ENCODE measurements at places on chromosomes 11 and 22.

DNA sequence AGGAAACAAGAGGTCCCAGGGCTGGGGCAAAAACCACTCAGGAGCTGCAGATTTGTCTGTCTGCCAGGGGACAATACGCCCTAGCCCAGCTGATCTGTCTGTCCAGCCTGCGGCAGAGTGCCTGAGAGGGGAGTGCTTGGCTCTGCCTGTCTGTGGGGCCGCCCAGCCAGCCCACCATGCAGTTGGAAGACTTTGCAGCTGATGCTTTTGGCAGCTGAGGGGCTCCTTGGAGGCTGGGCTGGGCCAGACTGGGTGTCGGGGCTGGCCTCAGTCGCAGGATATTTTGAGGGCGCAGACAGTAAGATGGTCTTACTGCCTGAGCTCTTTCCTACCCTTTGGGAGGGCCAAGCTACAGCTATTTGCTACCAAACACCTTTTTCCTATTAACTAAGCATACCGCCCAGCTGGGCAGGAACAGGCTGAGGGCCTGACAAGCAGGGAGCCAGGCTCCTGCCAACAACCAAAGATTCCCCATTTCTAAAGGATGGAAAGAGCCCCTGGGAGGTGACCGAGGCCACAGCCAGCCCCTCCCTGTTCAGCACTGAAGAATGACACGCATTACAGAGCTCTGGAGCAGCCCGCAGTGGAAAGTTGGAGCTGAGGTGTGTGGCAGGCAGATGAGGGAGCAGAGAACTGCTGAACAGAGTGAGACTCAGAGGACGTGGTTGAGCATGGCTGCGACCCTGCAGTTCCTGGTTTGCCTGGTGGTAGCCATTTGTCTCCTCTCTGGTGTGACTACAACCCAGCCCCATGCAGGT, at the start of gene FAM180B:
Gene FAM180B (plus strand): TSS at position 581 of the 758 bp plus-strand sequence. CDS start 91 bp downstream, at position 672.
- DNase-seq = no peak

DNA sequence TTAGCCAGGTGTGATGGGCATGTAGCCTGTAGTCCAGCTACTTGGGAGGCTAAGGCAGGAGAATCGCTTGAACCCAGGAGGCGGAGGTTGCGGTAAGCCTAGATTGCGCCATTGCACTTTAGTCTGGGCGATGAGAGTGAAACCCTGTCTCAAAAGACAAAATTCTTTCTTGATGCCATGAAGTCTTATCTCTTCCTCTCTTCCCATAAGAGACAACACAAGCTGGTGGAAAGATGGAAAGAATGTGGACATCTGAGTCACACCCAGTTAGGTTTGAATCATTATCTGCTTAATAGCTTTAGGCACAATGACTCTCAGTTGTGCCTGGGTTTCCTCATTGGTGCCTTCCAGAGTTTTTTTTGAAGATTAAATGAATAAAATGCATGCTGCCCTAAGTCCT, 35.3 kb downstream of the KREMEN1 start:
- DNase-seq = no peak

GRCh38 chr11:61157743-61158142, 3.5 kb downstream of the VPS37C start:
- no peak for DNase-seq

DNA sequence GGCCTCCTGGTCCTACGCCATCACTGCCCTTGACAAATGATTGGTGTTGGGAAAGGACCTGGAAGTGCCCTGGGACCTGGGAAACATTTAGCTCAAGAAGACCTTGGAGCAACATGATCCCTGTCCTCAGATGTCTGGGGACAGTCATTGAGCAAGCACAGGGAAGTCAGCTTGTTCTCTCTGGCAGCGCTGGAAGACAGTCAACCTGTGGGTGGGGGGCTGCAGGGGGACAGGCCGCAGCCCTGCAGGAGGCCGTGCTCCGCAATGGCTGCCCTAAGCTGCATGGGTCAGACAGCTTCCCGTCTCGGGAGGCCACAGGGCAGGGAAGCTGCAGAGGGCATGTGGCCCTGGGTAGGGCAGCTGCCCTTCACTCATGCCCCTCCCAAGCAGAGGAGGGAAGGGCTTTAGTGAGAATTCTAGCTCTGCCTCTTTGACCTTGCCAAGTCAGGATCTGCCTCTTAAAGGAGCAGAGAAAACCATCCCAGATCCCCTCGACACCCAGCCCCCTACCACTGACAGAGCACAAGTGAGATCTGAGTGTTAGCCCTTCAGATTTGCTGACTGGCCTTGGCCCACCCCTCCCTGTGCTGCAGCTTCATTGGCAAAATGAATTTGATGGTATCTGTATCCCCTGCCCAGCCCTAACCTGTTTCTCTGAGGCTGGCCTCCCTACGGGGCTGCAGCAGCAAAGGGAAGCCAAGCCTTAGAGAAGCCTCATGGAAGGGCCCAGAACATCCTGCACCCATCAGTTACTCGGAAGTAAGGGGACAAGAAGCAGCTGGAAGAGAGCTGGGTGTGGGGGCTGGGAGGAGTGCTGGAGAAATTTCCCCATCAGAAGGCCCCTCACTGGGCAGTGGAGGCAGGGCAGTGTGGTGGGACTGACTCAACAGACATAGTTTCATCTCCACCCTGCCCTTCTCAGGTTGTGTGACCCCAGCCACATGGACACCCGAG, 6.2 kb upstream of the SREBF2 start:
- no peak for DNase-seq

- DNase-seq = no peak
Observed at GRCh38 chr11:21931436-21932101, 261.3 kb upstream of the ANO5 start.

DNA sequence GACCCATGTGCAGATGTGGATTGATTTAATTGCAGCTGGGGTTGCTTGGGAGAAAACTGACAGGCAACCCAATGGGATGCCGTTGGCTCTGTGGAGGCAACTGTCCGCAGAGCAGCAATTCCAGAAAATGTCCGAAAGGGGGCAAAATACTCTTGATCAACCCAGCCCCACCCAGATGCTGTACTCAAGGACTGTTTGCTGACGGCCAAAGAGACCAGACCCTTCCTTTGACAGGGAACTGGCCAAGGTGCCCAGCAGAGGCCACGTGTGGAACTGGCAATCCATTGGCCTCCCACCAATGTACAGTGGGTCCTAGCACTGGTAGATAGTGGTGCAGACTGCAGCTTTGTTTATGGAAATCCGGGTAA, 29.7 kb upstream of the KCNA4 start:
- no peak for DNase-seq

DNA sequence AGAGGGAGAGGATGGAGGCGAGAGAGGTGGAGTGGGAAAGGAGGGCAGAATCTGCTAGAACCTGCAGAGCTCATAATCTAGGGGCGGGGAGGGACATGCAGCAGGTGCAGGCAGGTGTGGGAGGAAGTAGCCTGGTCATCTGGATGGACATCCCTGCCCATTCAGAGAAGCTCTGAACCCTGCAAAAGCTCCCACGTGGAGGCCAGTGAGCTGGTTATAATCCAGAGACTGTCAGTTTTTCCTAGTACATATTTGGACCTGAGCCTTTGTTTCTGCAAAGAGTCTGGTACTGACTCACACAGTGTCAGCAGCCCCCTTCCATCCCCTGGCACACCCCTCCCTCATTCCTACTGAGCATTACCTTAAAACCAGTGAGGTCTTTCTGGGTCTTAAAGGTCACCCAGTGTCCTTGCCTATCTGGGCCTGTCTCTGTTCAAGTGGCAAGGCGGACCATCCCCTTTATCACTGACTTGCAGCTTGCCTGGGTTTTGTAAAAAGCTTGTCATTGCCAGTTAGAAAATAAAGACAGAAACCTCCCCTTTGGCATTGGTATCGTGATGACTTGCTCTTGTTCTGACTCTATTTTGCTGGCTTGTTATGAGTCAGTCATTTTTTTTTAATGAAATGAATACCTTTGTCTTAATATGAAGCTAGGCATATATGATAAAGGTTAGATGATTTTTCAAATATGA, 26.1 kb downstream of the PTPRJ start:
- no peak for DNase-seq

DNA sequence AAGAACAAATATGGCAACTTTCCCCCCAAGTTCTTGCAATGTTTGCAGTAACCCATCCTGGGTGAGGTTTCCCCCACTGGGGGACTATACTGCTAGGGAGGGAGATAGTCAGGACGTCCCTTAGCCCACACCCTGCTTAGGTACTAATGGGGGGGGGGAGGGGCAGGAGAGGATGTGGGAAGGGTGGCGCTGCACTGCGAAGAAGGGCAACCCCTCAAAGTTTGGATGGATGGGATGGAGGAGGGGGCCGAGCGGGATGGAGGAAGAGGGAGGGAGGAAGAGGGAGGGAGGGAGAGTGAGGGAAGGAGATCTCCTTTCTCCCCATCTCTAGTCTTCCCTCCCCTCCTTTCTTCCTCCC, 100.6 kb upstream of the HSD17B12 start:
- no peak for DNase-seq

DNA sequence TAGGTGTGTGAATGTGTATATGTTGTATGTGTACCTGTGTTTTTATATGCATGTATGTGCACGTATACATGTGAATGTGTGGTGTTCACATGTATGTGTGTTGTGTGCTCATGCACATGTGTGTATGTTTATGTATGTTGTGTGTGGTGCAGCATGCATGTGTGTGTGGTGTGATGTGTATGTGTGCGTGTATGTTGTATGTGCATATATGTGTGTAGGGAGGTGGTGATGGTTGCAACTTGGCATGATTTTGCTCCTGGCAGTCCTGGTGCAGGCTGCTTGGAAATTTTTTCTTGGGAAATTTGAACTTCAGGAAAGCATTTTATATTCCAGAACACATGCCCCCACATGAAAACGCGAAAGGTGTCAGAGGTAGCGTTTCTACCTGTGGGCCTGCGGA, 1177.8 kb downstream of the TBC1D22A start:
- no peak for DNase-seq

DNA sequence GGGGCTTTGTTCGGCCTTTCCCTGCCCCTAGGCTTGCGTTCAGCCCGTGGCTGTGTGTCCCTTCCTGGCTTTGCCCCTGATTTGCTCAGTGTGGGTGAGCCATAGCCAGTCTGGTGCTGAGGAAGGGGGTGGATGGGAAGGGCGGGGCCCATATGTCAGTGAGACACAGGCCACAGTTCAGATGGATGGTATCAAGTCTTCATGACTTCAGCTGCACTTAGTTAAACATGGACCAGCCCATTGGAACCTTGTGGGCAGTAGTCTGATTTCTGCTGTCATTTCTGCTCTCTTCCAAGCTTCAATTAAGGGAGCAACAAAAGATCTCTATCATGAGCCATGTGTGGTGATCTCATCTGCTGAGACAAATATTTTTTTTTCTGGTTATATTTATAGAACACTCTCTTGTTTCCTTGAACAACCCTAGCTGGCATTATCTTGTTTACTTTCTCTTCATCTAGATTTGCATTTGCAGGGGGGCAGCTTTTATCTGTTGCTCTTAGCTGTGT, 21.6 kb upstream of the PEX26 start:
- DNase-seq = no peak

DNA sequence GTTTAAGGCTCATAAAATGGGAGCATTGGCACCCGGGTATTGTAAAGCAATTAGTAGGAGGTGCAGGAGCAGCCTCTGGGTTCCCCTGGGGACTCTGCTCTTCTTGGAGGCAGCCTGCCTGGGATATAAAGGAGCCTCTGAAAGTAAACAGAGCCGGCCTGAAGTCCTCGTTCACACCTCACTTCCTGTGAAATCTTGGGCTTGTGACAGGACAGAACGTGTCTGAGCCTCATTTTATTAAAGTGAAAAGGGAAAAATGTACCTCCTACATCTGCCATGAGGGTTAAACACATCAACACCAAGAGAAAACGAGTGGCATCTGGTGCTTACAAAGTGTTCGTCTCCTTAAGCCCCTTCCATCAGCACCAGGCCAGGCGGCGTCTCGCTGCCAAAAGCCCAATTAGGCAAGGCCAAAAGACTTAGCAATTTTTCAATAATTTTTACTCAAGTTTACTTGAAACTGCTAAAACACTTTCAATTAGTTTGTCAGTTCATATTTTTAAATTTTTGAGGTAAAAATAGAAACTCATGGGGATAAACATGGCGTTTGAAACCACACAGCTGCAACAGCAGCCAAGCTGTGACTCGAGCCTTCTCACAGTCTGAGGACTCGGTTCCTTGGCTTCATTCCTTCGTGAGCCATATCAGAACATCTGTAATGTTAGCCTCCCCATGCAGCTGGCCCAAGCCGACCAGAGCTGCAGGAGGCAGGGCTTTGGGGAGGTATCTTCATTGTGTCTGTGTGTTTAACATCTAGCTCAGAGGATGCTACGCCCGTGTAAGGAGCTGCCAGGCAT, 33.6 kb downstream of the MAP6 start:
- peak; percentile 88 for DNase-seq

DNA sequence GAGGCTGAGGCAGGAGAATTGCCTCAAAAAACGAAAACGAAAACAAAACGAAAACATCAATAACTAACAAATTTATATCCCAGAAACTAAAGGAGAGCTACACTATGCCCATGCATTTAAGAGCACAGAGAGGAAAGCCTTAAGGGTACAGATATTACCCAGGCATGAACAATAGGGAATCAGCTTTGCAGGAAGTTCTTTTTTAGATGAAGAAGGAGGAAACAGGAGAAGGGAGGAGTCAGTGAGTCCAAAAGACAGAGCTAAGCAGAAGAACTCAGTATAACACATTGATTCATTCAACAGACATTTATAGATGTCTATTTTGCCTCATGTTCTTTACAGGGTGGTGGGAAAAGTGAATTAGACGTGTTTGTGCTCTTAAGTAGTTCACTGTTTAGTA, 8.3 kb downstream of the MRPL17 start:
- DNase-seq = no peak

DNA sequence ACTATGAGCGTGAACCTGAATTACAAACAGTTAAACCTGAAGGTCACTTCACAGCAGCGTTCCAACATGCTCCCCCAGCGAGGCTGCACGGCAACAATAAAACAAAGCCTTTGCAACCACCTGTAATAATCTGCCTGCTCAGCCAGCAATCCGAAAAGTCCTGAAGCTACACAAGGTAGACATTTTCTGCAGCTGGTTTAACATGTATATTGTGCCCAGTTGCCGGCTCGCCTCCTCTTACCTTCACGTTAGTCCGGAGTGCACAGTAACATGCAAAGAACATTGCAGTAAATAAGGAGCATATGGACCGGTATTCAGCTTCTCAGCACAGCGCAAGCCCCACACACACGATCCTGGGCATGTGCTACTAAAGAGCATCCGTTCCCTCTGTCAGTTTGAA, 704.3 kb downstream of the DLG2 start:
- no peak for DNase-seq

- no peak for DNase-seq
Observed at GRCh38 chr11:59142530-59143507, at the start of gene FAM111A. TSS of gene FAM111A (plus strand) at chr11:59142856. CDS start at chr11:59148873, 6,017 bp downstream.

- peak; percentile 38 for DNase-seq
Observed at GRCh38 chr11:68436985-68437926, 23.3 kb upstream of the PPP6R3 start.

GRCh38 chr11:80136991-80137390, 696.2 kb upstream of the TENM4 start:
- no peak for DNase-seq

- no peak for DNase-seq
Observed at GRCh38 chr11:12280838-12281565, 96.4 kb upstream of the PARVA start.

DNA sequence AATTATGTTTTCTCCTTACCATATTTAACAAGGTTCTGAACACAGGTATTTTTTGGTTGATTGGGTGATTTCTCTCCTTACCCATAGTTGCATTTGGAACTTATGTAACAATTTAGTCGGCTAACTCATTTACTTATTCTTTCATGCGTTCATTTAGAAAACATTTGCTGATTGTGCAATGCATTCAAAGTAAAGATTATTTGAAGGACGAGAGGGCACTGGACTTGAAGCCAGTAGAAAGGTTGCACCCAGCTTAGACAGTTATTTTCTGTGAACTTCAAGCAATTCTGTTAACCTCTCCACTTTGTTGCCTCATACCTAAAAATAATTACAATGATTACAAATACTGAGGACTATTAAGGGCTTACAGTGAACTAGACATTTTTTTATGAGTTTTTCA, 769.6 kb downstream of the LRRC4C start:
- DNase-seq = no peak

GRCh38 chr11:86811637-86812321, 11.4 kb downstream of the PRSS23 start:
- no peak for DNase-seq

All from NCI-H2171 (cell line).